ENCODE measurements at places on chromosomes 7 and 10.

- H3K4me1 ChIP-seq, result peaks cover 7% of the 10 kb centered on the region
- H3K4me3 ChIP-seq, result no peak overlapping the region
- peak; percentile 1 for DNase-seq
- H3K36me3 ChIP-seq, result no peaks in the 10 kb centered on the region
- no peak overlapping the region for H3K27ac ChIP-seq
Measured at GRCh38 chr7:123798532-123799188, 46.3 kb upstream of the HYAL4 start.

GRCh38 chr10:102595897-102596296, 48.4 kb upstream of the TRIM8 start:
- H3K36me3 ChIP-seq, result no peaks in the 10 kb centered on the region
- no peak for DNase-seq
- peak overlapping the region; percentile 13 for H3K27ac ChIP-seq
- no peak overlapping the region for H3K4me3 ChIP-seq

DNA sequence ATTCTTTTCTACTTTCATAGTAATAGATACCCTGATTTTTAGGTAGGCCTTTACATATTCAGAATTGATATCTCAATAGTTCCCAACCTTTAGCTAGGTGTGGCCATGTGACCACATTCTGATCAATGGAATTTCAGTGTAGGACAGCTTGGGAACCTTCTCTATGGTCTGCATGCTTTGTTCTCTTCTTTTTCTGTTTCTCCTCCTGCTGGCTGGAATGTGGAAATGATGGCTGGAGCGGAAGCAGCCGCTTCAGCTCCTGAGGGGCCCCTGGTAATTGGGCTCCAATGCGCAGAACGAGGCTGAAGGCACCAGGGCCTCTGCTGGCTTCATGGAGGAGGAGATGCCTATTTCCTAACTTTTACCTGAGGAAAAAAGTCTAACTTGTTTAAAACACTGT, 152.6 kb downstream of the ZMYND11 start:
- no peaks in the 10 kb centered on the region for H3K4me1 ChIP-seq
- H3K27me3 ChIP-seq, result no peaks in the 10 kb centered on the region
- H3K36me3 ChIP-seq, result no peaks in the 10 kb centered on the region
- DNase-seq, result no peak

- DNase-seq, result no peak
- H3K27me3 ChIP-seq, result peaks cover 5% of the 10 kb centered on the region
- no peaks in the 10 kb centered on the region for H3K4me1 ChIP-seq
- no peaks in the 10 kb centered on the region for H3K36me3 ChIP-seq
- no peak within 1 kb of the TSS for H3K4me3 ChIP-seq
Measured at GRCh38 chr7:130344271-130344866, at the start of gene CPA5. CPA5 (plus strand) TSS chr7:130344816; CDS start chr7:130346486, 1,670 bp downstream.

GRCh38 chr7:51013218-51013786, 230.6 kb upstream of the GRB10 start:
- no peaks in the 10 kb centered on the region for H3K36me3 ChIP-seq
- H3K4me1 ChIP-seq, result no peaks in the 10 kb centered on the region
- no peaks in the 10 kb centered on the region for H3K27me3 ChIP-seq
- H3K4me3 ChIP-seq, result no peak overlapping the region

DNA sequence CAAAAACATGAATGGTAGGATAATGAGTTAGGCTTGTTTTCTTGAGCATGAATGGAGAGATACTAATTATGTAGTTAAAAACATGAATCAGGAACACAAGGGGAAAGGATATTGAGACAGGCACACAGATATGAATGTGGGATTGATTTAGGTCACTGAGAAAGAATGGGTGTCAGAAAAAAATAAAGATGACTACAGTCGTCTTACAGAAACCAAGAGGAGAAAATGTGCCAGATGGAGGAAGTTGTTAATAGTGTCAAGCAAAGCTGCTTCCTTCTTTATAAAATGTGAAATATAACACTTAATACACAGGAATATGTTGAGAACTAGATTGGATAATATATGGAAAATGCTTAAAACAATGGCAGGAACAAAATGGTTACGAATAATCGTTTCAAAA, 173.3 kb upstream of the BET1 start:
- H3K36me3 ChIP-seq, result no peaks in the 10 kb centered on the region
- no peak overlapping the region for H3K4me3 ChIP-seq
- H3K4me1 ChIP-seq, result peaks cover 67% of the 10 kb centered on the region
- H3K27ac ChIP-seq, result peak overlapping the region; percentile 89
- H3K27me3 ChIP-seq, result no peaks in the 10 kb centered on the region

- H3K4me3 ChIP-seq, result no peak overlapping the region
- H3K27ac ChIP-seq, result no peak overlapping the region
- DNase-seq, result no peak
Measured at GRCh38 chr10:113015201-113015600, 65.2 kb downstream of the TCF7L2 start.

GRCh38 chr10:3935933-3936359, 150.9 kb upstream of the KLF6 start:
- peak overlapping the region; percentile 14 for H3K4me3 ChIP-seq
- H3K36me3 ChIP-seq, result no peaks in the 10 kb centered on the region
- H3K27me3 ChIP-seq, result no peaks in the 10 kb centered on the region
- H3K27ac ChIP-seq, result peak overlapping the region; percentile 75
- H3K4me1 ChIP-seq, result peaks cover 20% of the 10 kb centered on the region
- DNase-seq, result peak; percentile 98

GRCh38 chr7:95324431-95324830, at the start of gene PON1:
PON1 (minus strand) TSS chr7:95324532; CDS start chr7:95324475, 57 bp downstream.
- no peak within 1 kb of the TSS for H3K4me3 ChIP-seq
- no peak within 1 kb of the TSS for H3K27ac ChIP-seq
- H3K4me1 ChIP-seq, result no peaks in the 10 kb centered on the region
- peaks cover 10% of the 10 kb centered on the region for H3K27me3 ChIP-seq
- no peak for DNase-seq
- H3K36me3 ChIP-seq, result no peaks in the 10 kb centered on the region

- no peaks in the 10 kb centered on the region for H3K36me3 ChIP-seq
- H3K4me1 ChIP-seq, result no peaks in the 10 kb centered on the region
- H3K27ac ChIP-seq, result no peak overlapping the region
- no peak for DNase-seq
- peaks cover 3% of the 10 kb centered on the region for H3K27me3 ChIP-seq
Measured at GRCh38 chr10:46323176-46323575, 36.4 kb downstream of the ANTXRL start.

DNA sequence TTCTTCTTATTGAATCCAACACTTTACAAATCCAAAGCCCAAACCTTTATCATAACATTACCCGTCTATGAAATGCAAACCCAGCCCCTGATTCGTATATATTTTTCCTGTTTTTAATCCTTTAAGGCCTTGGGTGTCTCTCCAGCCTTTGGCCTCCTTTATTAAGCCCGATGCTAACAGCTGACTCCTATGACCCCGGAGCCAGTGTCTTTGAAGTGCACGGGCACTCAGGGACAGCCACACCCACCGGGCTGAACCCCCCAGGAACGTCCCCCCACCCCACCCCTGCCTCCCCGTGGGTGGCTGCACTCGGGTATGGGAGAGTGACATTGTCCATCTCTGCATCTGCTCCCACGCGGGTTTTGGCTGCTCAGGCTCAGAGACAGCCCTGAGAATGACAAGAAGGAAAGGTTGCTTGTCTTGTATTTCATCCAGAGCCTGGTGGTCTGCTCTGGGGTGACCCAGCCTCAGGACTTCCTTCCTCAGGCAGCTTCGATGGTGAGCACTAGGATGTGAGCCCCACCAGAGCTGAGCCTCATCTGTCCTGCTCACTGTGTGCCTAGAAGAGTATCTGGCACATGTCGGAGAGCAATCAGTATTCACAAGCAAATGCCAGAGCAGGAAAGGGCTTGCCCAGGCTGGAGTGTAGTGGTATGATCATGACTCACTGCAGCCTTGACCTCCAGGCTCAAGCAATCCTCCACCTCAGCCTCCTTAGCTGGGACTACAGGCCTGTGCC, 210.4 kb downstream of the SKIDA1 start:
- no peak overlapping the region for H3K4me3 ChIP-seq
- no peaks in the 10 kb centered on the region for H3K27me3 ChIP-seq
- peak overlapping the region; percentile 50 for H3K27ac ChIP-seq

GRCh38 chr7:3630081-3630480, 329.0 kb downstream of the SDK1 start:
- H3K4me3 ChIP-seq, result no peak overlapping the region
- DNase-seq, result no peak
- H3K27me3 ChIP-seq, result no peaks in the 10 kb centered on the region
- H3K4me1 ChIP-seq, result no peaks in the 10 kb centered on the region

- no peak overlapping the region for H3K4me3 ChIP-seq
- H3K4me1 ChIP-seq, result no peaks in the 10 kb centered on the region
- no peaks in the 10 kb centered on the region for H3K27me3 ChIP-seq
- no peaks in the 10 kb centered on the region for H3K36me3 ChIP-seq
Measured at GRCh38 chr7:81110673-81111072, 191.8 kb upstream of the SEMA3C start.

DNA sequence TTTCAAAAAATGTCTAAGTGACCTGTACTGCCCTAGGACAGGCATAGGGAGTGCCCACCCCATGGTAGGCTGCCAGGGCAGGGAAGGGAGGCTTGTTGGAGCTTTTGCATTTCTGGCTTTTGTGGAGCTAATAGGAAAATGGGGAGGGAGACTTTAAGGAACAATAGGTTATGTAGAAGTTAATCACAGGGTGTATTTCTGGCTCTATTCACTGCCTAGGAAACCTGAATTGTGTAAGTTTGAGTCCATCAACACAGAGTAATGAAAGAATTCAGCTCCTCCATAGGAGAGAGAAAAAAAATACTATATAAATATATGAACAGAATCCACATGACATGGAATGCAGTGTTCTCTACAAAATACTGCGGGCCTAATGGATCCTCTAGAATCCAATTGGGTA, 661.5 kb downstream of the KCNMA1 start:
- H3K36me3 ChIP-seq, result no peaks in the 10 kb centered on the region
- no peak overlapping the region for H3K4me3 ChIP-seq
- no peaks in the 10 kb centered on the region for H3K4me1 ChIP-seq
- DNase-seq, result no peak

- no peaks in the 10 kb centered on the region for H3K36me3 ChIP-seq
- peaks cover 3% of the 10 kb centered on the region for H3K27me3 ChIP-seq
- no peak for DNase-seq
- no peaks in the 10 kb centered on the region for H3K4me1 ChIP-seq
- H3K4me3 ChIP-seq, result no peak overlapping the region
Measured at GRCh38 chr10:127787873-127788272, 50.9 kb downstream of the FOXI2 start.

GRCh38 chr7:26349005-26349915, 57.6 kb downstream of the SNX10 start:
- no peak overlapping the region for H3K4me3 ChIP-seq
- DNase-seq, result no peak
- H3K36me3 ChIP-seq, result no peaks in the 10 kb centered on the region
- H3K27ac ChIP-seq, result no peak overlapping the region
- peaks cover 7% of the 10 kb centered on the region for H3K27me3 ChIP-seq

DNA sequence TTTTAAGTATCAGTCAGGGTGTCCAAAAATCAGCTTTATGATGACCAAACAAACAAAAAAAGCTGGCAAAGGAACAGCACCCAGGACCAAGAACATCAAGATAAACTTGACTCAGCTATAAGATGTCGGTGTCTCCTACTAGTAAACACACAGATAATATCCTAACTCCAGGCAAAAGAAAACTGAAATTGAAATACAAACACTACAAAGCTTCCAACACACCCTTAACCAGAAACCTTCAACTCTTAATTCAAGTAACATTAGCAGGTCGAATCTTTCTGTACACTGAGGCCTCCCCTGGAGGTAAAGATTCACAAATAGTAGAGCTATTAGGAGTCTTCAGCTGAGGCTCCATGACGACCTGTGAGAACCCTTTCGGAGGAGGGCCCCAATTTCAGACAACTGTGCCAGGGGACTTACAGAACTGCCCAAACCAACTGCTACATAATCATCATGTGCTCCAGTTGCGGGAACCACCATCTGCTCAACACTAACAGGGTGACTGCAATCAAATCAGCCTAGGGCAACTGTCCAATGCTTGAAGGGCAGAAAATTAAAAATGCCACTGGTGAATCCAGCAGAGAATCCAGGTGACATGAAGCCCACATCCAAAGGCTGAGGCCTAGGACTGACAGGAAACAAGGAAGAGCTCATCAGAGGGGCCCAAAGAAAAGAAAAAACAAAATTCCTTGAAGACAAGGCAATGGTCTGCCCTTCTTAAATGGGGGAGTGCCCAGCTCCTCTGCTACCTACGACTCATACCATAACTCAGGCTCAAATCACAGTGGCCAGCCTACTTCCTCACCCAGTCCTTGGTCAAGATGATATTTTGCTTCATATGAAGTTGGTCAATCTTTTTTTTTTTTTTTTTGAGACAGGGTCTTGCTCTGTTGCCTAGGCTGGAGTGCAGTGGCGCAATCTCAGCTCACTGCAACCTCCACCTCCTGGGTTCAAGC, 20.0 kb downstream of the XPNPEP1 start:
- no peak for DNase-seq
- no peak overlapping the region for H3K4me3 ChIP-seq
- H3K4me1 ChIP-seq, result peaks cover 19% of the 10 kb centered on the region
- H3K27ac ChIP-seq, result no peak overlapping the region
- H3K27me3 ChIP-seq, result no peaks in the 10 kb centered on the region
- peaks cover 19% of the 10 kb centered on the region for H3K36me3 ChIP-seq

GRCh38 chr7:117896339-117896738, 23.1 kb upstream of the CTTNBP2 start:
- H3K27me3 ChIP-seq, result no peaks in the 10 kb centered on the region
- H3K27ac ChIP-seq, result no peak overlapping the region
- no peaks in the 10 kb centered on the region for H3K4me1 ChIP-seq
- H3K4me3 ChIP-seq, result no peak overlapping the region

- DNase-seq, result no peak
- H3K4me3 ChIP-seq, result no peak overlapping the region
- no peak overlapping the region for H3K27ac ChIP-seq
Measured at GRCh38 chr10:25954851-25955250, 20.8 kb downstream of the MYO3A start.

- no peaks in the 10 kb centered on the region for H3K36me3 ChIP-seq
- no peaks in the 10 kb centered on the region for H3K4me1 ChIP-seq
- H3K27me3 ChIP-seq, result no peaks in the 10 kb centered on the region
- no peak overlapping the region for H3K27ac ChIP-seq
- no peak for DNase-seq
Measured at GRCh38 chr7:20959281-20959680, 172.6 kb upstream of the SP8 start.

DNA sequence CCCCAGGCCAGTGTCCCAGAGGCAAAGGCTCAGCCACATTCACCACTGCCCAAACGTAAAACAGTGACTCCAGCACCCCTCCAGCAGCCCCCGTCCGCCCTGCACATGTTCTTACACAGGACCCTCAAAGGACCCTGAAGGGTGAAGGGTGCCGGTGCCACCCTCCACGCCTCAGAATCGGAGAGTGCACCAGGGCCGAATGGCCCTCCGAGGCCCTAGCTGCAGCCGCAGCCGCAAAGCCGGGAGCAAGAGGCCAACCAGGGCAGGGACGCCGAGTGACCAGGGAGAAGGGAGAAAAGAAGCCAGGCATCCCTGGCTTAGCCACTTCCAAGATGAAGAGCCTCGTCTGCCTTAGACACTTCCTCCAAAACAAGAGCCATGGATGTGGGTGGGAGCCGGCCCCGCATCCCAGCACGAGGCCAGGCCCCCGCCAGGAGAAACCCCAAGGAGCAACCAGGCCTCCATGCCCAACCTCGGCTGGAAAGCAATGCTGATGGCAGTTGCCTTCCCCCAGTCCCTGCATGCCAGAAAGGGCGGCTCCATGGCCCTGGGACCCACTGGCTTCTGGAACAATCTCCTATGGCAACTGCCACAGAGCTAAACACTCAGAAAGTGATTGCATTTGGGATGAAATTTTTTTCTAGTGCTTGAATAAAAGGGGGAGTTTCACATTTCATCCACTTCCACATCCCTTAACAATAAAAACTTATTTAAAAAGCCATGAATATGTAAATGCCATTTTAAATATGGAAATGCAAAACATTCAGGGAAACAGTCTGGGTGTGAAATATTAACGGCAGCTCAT, 92.3 kb downstream of the MAD1L1 start:
- no peaks in the 10 kb centered on the region for H3K27me3 ChIP-seq
- H3K4me1 ChIP-seq, result no peaks in the 10 kb centered on the region
- H3K27ac ChIP-seq, result no peak overlapping the region
